ENCODE measurements at places on chromosomes 13 and 19. TPM values are rescaled to one million over a fixed set of nuclear protein-coding genes. Genes with fewer than 3 reads are reported as not detected.

The C1QTNF9B gene
- not detected for total RNA-seq

The TUBA3C gene
- not detected for total RNA-seq

The RELB gene
- 3.5 TPM for total RNA-seq

The PDE4A gene
- total RNA-seq = 2.4 TPM

The GNG7 gene
- total RNA-seq = under 0.01 TPM

The ZNF417 gene
- total RNA-seq = 21.4 TPM

The ZMYM2 gene
- total RNA-seq = 27.9 TPM

The FCGBP gene
- total RNA-seq = 0.13 TPM

The ZNF470 gene
- 6.3 TPM for total RNA-seq

The PSG6 gene
- not detected for total RNA-seq

The VAV1 gene
- not detected for total RNA-seq

The MRI1 gene
- 28.4 TPM for total RNA-seq

The ERCC5 gene
- total RNA-seq = 97.6 TPM

The AMER2 gene
- not detected for total RNA-seq

The CEBPA gene
- not detected for total RNA-seq

The OR4F17 gene
- total RNA-seq = not detected

The PSG3 gene
- not detected for total RNA-seq

The CNOT3 gene
- total RNA-seq = 15.3 TPM

The PRR19 gene
- total RNA-seq = 0.25 TPM

The VPS36 gene
- 26.7 TPM for total RNA-seq

The ZNF729 gene
- total RNA-seq = not detected

The ANGPTL4 gene
- total RNA-seq = 1.7 TPM

The MYH14 gene
- total RNA-seq = not detected

The CGB2 gene
- total RNA-seq = not detected

The FCHO1 gene
- 0.68 TPM for total RNA-seq

The SACS gene
- 72.9 TPM for total RNA-seq

The FFAR3 gene
- not detected for total RNA-seq

The UFM1 gene
- 82.3 TPM for total RNA-seq

The SLC46A3 gene
- 5.7 TPM for total RNA-seq

The LPAR2 gene
- total RNA-seq = 0.13 TPM

The PEAK3 gene
- total RNA-seq = not detected

The IFNL1 gene
- not detected for total RNA-seq

The ZNF763 gene
- total RNA-seq = 2.4 TPM

The CILP2 gene
- under 0.01 TPM for total RNA-seq

The OR7D2 gene
- 0.06 TPM for total RNA-seq

The PABPC3 gene
- total RNA-seq = 0.12 TPM

The MIER2 gene
- 24.2 TPM for total RNA-seq

The ZSWIM9 gene
- 1.4 TPM for total RNA-seq
